ENCODE measurements at places on chromosomes 13 and 19. TPM values are rescaled to one million over a fixed set of nuclear protein-coding genes. Genes with fewer than 3 reads are reported as not detected.

HSH2D gene
- total RNA-seq, result not detected

F2RL3 gene
- not detected for total RNA-seq

ZIK1 gene
- 5.4 TPM for total RNA-seq

PRR20C gene
- total RNA-seq, result not detected

ANGPTL8 gene
- not detected for total RNA-seq

KLK5 gene
- not detected for total RNA-seq

C13orf46 gene
- 0.13 TPM for total RNA-seq

LENG9 gene
- 3.8 TPM for total RNA-seq

ERVK3-1 gene
- 59.9 TPM for total RNA-seq

ZNF547 gene
- total RNA-seq, result 3.5 TPM

DNA sequence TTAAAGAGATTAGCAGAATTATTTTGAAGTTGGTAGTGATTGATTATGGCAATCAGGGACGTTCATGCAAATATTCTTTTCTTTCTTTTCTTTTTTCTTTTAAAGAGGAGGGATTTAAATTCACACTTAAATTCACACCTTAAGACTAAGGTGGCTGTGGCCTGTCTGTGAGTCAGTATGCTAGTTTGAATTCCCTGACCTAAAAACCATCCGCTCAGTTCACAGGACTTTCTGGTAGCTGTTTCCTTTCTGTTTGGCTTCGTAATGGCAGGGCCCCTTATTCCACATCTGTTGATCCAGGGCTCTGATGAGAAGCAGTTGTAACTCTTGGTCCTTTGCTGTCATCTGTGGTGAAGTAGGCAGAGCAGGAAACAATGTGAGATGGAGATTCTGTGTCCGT lies 7.5 kb downstream of the TNFSF11 start:
- DNase-seq, result no peak

DNA sequence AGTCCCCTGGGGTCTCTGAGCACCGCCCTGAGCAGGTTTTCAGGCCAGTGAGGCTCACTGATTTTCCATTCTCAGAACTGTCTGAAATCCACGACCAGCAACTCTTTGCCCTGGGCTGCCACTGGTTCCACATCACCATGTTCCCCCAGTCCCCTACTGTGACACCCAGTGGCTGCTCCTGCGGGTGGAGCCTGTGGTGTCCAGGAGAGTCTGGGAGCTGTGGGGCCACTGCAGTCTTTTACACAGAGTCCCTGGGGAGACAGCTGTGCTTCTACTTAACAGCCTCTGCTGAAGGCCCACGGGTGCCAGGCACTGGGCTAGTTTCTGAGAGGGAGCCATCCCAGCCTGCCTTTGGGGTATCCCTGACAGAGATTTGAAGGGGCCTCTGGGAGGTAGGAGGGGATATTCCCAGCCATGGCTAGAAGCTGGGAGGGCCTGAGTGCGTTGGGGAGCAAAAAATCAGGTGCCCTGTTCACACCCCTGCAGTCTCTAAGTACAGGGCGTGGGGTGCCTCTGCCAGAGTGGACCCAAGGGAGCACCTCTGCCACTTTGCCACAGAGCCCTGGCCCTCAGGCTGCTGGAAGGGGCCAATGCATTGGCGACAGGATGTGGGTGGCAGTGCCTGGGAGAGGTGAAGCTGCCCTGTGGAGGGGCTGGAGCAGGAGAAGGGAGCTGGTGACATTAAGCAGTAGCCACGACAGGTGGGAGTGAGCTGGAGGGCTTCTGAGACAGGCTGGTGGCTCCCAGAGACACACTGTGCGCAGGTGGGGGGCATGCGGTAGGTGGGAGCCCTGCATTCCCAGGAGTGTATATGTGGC lies 200.2 kb upstream of the ZNF536 start:
- no peak for DNase-seq

DNA sequence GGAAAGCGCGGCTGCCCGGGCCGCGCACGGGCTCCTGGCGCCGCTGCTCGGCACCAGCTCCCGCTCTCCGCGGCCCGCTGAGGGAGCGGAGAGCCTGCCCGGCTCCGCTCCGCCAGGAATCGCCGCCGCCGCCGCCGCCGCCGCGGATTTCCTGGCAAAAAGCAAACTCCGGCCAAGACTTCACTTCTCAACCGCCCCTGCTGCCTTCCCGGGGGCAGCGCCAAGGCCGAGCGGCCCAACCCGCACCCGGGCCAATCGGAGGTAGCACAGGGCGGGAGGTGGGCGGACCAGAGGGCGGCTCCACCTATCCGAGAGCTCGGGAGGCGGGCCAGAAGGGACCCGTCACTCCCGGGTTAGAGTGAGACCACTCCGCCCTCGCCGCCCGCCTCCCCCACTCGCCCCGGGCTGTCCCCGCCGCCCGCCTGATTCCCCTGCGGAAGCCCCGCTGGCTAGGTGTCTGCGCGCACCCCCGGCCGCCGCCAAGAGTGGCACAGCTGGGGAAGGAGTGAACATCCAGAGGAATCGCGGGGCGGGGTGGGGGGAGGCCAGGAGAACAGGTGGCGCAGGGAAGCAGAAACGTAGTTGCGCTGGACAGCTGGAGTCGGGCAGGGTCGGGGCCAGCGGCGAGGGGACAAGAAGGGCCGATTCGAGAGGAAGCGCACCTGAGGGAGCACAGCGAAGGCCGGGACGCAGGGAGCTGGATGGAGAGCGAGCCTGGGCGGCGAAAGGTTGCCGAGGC lies at the start of gene LNX2:
LNX2 (minus strand) TSS at position 153 of the 739 bp plus-strand sequence. CDS start 38,826 bp downstream, outside the sequence.
- peak; percentile 95 for DNase-seq

DNA sequence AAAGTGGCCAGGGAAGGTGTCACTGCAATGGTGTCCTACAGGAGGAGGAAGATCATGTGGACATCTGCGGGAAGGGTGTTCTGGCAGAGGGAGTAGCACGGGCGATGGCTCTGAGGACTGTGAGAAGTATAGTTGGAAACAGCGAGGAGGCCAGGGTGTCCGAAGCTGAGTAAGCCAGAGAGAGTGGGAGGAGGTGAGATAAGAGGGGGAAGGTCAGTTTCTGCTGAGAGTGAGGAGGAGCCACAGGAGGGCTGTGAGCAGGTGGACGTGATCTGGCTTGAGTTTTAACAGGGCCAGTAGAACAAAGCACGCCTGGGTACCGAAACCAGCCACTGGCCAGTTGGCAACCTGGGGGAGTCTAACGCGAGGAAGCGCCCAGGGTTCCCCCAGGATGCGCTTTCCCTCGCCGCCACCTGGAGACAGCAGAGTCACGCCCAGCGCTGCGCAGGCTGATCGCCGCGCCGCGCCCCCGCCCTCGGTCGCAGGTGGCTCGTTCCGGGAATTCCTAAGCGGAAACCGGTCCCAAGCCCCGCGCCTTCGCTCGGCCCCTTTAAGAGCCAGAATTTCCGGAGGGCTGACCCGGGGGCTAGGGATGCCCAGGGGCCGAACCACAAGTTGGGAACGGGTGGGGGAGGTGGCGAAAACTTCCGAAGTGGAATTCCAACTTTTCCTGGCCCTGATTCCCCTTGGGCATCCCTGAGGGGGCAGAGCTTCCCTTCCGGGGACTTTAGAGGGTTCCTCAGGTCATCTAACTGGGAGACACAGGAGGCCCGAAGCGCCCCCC lies 1.1 kb upstream of the LSR start:
- DNase-seq, result no peak

DNA sequence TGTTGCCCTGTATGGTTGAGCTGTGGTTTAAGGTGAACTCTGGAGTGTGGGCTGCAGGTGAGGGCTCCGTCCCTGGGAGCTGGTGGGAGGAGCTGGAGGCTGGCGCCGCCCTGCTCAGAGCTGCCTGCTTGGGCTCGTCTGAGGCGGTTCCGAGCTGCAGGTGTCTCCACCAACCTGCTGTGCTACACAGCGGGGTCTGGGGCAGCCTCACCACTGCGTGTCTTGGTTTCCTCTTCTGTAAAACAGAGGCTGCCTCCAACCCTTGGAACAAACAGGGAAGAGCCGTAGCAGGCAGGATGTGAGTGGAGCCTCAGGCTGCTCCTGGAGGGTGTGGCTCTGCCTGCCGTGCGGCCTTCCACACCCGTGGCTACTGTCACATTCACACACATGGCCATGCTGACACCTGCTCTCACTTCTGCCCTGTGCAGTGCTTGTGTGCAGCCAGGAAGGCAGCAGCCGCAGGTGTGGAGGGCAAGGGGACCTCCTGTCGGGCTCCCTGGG lies 21.4 kb downstream of the NAXD start:
- no peak for DNase-seq

GRCh38 chr13:22189176-22190048 lies 518.5 kb downstream of the FGF9 start:
- no peak for DNase-seq

- peak; percentile 24 for DNase-seq
Observed at GRCh38 chr13:44523146-44524015, 52.7 kb downstream of the TSC22D1 start.

DNA sequence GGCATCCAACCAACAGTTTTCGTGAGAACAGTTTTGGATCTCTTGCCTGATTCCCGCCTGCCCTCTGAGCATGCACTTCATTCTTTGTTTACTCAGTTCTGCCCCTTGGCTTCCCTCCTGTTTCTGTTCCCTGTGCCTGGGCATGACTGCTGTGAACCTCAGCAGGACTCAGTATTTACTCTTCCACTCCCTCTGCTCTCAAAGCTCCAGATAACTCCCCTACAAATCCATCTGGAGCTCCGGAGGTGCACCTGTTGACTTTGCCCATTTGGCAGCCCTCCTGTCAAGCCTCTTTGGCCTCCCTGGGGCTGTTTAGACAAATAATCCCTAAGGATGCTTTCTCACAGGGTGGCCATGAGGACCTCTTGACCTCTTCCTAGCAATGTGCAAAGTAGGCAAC lies 34.2 kb upstream of the ARGLU1 start:
- DNase-seq, result no peak

DNA sequence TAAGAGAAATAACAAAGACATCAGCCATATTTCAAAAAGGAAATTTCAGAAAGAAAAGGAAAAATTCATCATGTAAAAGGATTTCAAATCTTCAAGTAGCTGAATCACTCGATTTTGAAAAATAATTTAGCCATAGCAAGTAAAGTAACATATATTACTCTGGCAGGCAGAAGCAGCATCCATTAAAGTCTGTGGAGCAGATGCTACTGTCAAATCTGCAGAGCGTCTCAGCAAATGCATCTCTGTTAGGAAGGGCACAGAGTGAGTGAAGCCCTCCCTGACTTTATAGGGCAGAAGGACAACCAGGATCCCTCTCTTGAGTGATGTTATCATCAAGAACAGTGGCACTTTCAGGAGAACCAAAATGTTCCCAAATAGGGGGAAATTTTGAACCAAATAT lies 445.5 kb downstream of the EFNB2 start:
- no peak for DNase-seq

GRCh38 chr13:30976025-30976424 lies 43.6 kb downstream of the TEX26 start:
- DNase-seq, result no peak

GRCh38 chr13:20994441-20994821 lies 67.0 kb downstream of the LATS2 start:
- no peak for DNase-seq

Data from LHCN-M2 (cell line).